ENCODE measurements at places on chromosomes 5 and 9. TPM values are rescaled to one million over a fixed set of nuclear protein-coding genes. Genes with fewer than 3 reads are reported as not detected.

The LHX6 gene
- total RNA-seq, result 6.1 TPM

The IFNK gene
- total RNA-seq, result not detected

The SPINK7 gene
- not detected for total RNA-seq

The PCDHB6 gene
- 0.51 TPM for total RNA-seq

DNA sequence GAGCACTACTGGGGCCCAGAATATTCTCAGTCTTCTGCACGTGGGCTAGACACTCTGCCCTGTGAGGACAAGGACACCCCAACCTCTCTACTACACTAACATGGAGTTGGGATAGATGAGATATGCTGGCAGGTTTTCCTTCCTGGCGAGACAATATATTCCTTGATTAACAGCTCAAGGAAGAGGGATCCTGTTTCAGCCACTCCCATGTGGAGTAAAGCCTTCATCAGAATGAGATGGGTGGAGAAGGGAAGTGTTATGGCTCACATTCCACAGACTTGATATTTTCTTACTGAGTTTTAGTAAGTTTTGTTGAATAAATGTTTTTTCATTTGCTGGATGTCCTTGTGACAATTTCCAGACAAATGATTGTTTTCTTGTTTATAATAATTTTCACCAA is 1187.6 kb downstream of the CDH12 start:
- no peak for DNase-seq

DNA sequence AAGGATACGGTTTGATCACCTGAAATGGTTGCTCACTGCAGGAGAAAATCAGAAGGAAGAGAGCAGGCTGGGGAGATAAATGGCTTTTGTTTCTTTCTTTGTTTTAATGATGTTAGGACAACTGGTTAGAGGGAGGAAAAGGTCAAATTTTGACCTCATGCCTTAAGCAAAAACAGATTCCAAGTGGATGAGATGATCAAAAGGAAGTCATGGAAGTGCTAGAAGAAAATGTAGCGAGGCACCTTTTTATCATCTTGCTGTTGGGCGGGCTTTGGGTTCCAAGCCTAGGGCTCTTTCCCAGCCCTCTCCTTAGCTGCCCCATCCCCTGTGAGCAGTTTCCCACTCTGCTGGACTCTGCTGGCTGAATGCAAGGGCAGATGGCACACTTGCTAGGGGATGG is 127.9 kb downstream of the ADAMTS2 start:
- no peak for DNase-seq
